ENCODE measurements at places on chromosomes 3 and 15. TPM values are rescaled to one million over a fixed set of nuclear protein-coding genes. Genes with fewer than 3 reads are reported as not detected.

GRCh38 chr15:62378772-62379498 is 213.8 kb upstream of the C2CD4B start:
- DNase-seq: no peak

GRCh38 chr3:177484206-177484605 is 286.9 kb upstream of the TBL1XR1 start:
- DNase-seq: no peak

GRCh38 chr3:125322166-125322565 is 53.0 kb downstream of the ZNF148 start:
- DNase-seq: no peak

DNA sequence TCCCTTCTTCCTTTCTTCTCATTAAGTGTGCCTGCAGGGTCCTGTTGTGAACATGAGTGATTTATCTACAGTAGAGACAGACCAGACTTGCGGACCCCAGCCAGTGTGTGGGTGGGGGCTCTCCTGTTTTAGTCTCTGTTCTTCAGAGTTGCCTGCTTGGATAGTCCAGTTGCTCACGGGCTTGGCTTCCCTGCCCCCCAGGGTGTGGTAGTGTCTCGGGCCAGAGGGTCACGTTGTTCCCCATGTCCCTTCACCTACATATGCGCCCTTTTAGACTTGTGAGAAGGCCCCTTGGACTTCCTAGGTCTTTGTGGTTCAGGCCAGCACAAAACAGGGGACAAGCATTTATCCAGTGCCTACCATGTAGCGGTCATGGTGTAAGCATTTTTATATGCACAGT is 85.8 kb downstream of the AAGAB start:
- no peak for DNase-seq

GRCh38 chr3:11616551-11616950 is 27.2 kb downstream of the VGLL4 start:
- DNase-seq: no peak

- no peak for DNase-seq
Observed at GRCh38 chr3:129699199-129699598, 92.7 kb upstream of the PLXND1 start.

GRCh38 chr15:78108300-78109084 is 16.1 kb downstream of the SH2D7 start:
- peak; percentile 88 for DNase-seq

GRCh38 chr3:187972454-187972853 is 181.5 kb upstream of the LPP start:
- DNase-seq: no peak

GRCh38 chr3:170488802-170489201 is 70.1 kb downstream of the CLDN11 start:
- DNase-seq: no peak

- no peak for DNase-seq
Observed at GRCh38 chr3:117706756-117707155, 997.2 kb downstream of the TUSC7 start.

GRCh38 chr3:69941439-69942176 is 57.9 kb upstream of the SAMMSON start:
- DNase-seq: no peak

- DNase-seq: no peak
Observed at GRCh38 chr3:61704807-61705206, 143.4 kb downstream of the PTPRG start.

GRCh38 chr3:188526057-188526456 is 372.1 kb downstream of the LPP start:
- no peak for DNase-seq

- no peak for DNase-seq
Observed at GRCh38 chr3:61686228-61686648, 124.9 kb downstream of the PTPRG start.

- no peak for DNase-seq
Observed at GRCh38 chr3:116247605-116248004, 197.7 kb downstream of the LSAMP start.

DNA sequence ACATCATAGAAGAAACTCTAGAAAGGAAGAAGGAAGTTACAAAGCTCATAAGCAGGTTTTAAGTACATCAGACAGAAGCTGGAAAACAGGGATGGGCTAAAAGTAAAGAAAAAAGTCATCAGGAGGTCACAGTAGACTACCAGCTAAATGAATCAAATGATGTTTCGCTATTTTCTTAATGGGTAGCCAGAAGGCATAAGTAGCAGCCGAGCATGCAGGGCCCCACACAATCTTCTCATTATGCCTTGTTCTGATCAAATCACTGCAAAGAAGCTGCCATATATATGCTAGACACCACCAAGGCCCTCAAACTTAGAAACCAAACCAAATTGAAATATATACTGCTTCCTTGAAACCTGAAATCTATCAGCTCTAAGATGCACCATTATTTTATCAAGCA is 349.1 kb downstream of the ULK4 start:
- no peak for DNase-seq

Gene CPA3
- 0.20 TPM for total RNA-seq

Gene OXSM
- 12.5 TPM for total RNA-seq

Gene ZIC4
- 0.12 TPM for total RNA-seq

Gene STARD5
- total RNA-seq: 35.4 TPM

Gene GOLGA6L10
- 0.22 TPM for total RNA-seq

Measured in right lobe of liver (tissue), 6 donors.